ENCODE measurements at places on chromosomes 7 and 10.

DNA sequence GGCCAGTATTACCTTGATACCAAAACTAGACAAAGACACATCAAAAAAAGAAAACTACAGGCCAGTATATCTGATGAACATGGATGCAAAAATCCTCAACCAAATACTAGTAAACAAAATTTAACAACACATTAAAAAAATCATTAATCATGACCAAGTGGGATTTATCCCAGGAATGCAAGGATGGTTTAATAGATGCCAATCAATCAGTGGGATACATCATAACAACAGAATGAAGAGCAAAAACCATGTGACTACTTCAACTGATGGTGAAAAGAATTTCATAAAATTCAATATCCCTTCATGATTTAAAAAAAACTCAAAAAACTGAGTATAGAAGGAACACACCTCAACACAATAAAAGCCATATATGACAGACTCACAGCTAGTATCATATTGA, 25.2 kb upstream of the UBN2 start:
- DNase-seq: no peak

DNA sequence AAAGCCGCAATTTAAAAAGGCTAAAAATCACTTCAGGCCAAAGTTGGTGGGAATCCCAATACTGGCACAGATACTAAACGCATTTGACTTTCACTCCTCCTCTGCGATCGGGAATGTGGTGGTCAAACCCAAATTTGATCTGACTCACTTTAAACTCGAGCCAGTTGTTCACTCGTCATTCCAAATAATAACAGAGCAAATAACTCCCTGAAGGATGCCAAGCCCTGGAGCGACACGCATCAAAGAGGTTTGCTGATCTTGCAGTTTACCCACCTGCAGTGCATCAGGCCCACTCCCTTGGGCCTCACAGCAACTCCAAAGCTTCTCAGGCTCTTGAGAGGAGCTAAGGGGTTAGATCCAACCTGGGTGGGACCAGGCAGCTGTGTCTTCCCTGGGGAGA, 12.2 kb downstream of the PTN start:
- no peak for DNase-seq

DNA sequence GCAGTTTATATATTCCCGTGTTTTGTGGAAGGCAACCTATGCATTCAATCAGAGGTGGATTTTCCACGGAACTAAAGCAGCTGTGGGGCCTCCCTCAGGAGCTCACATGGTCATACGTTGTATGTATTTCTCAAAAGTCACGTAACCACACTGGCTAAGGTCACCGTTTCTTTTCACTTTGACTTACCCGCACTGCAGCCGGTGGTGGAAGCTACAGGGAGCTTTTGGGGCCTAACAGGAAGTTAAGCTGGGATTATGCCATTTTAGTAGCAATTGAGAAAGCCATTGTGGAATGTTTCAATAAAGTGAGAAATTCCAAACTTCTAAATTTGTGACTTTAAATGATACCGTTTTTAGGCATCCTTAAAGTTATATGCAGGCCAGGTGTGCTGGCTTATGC, 111.2 kb upstream of the KLF6 start:
- no peak for DNase-seq

DNA sequence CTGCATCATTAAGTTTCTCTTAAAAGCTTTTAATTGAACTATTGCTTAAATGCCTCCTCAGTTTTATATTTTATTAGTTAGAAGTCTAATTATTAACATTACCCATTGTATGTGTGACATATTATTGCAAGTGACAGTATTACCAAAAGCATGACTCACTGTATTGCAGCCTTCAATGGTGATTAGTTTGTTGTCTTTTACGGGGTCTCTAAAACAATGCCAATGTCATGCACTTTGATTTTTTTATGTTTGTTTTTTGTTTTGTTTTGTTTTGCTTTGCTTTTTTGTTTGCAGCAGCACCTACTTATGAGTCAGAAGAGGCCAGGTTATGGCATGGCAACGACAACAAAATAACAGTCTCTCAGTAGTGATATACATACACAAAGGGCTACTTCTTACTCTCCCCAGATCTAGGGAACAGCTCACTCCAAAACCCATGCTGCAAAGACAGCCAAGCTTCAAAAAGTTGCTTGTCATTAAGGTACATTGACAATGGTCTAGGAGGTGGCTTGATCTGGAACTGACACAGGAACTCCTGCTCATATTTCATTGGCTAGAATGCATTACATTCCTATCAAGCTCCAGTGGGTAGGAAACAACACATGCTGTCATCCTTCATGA, 293.7 kb upstream of the POM121L12 start:
- no peak for DNase-seq

GRCh38 chr10:58868736-58869435, 307.6 kb upstream of the PHYHIPL start:
- DNase-seq: no peak

GRCh38 chr7:156423876-156424275, 216.7 kb upstream of the RNF32 start:
- DNase-seq: no peak

- no peak for DNase-seq
These were observed 191.1 kb downstream of the SKAP2 start for GRCh38 chr7:26673271-26673670.

DNA sequence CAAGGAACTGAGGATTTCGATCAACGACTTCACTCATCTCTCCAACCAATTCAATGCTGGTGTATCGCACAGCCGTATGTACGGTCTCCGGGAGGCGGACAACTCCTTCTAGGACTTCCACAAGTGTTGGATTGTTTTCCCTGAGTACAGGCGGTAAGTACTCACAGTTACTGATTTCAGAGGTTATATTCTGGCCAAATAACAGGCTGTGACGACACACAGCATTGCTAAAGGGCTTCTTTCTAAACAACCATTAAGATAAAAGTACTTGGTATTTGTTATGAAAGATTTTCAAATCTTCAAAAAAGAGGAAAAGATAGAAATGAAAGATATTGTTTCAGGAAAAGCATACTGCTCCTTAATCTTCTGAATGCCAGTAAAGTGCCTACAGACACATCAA, 52.2 kb downstream of the IRF5 start:
- no peak for DNase-seq

DNA sequence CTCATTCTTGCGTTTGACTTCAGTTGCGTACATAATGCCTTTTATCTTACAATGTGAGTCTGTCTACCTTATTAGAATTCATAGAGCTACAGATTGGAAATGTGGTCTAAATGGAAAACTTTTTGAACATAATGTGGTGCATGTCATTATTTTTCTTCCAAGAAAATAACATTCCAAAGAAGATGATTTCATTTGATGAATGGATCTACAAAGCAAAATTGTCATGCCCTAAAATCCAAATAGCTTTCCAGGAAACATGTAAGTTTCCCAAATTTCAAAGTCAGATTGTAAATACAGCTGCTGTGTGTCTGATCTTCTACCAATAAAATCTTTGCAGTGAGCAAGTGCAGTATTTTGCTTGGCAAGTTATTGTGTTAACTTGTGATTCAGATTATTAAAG, 101.8 kb upstream of the FZD8 start:
- no peak for DNase-seq

DNA sequence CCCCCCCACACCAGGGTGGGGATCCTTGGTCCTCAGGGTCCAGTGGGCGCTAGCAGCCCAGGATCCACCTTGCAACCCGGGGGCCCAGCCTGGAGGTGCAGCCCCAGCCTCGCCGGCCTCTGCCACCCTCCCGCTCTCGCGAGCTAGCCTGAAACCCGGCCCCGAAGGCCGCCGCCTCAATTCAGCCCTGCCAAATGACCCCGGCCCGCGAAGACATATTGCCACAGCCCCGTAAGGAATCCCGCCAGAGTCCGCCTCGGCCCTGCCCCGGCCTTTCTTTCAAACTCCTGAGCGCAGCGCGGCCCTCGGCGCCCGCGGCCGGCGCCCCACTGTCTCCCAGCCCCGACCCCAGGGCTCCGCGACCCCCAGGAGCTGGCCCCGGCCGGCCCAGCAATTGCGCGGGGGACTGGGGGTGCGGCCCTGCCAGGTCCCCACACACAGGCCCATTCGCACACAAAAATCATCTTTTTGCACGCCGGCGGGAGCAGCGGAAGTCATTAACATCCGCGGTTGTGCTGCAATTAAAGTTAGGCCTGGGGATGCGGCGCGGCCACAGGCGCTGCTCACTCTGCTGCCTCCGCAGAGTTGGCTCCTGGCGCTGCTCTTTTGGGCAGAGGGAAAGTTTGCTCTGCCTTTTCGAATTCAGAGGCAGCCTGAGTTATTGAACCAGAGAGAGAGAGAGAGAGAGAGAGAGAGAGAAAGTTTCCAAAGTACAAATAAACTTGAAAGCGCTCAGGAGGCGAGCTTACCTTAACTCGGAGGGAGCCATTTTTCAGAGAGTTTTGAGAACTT, 4.0 kb downstream of the HOXA5 start:
- DNase-seq: no peak

DNA sequence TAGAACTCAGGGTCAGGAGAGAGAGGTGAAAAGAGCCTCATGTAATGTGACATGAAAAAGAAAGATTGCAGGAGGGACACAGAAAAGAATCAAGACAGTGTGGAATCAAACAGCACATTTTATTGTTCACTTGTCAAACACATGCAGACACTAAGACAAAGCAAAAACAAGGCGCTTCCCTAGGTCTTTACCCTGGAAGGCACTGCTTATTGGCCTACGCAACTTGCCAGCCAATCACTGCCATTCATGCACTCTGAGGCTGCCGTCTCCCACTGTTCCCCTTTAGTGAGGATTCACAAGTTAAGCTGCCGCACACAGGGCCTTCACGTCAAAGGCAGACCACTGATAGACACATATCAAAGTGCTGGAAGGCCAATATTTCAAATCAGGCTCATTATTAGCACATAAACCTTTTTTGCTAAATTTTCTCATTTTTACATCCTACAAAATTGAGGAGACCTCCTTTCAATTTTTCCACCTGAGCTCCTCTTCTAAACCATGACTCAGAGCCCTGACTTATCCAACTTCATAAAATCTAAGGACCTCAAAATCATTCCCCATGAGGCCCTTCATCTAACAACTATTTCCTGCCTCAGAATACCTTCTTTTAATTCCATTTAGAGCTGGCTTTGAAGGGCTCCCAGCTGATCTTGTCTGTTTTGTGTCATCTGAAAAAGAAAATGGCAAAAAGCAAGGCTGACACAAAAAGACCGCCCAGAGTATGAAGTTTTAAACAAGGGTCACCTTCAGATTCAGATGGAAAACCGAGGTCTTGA, 149.4 kb downstream of the CHCHD3 start:
- no peak for DNase-seq

- no peak for DNase-seq
These were observed 26.1 kb upstream of the C10orf120 start for GRCh38 chr10:122725768-122726167.

- DNase-seq: no peak
These were observed 56.4 kb upstream of the CAV2 start for GRCh38 chr7:116443101-116443523.

GRCh38 chr7:65219623-65220022, 154.0 kb upstream of the ZNF92 start:
- DNase-seq: no peak

DNA sequence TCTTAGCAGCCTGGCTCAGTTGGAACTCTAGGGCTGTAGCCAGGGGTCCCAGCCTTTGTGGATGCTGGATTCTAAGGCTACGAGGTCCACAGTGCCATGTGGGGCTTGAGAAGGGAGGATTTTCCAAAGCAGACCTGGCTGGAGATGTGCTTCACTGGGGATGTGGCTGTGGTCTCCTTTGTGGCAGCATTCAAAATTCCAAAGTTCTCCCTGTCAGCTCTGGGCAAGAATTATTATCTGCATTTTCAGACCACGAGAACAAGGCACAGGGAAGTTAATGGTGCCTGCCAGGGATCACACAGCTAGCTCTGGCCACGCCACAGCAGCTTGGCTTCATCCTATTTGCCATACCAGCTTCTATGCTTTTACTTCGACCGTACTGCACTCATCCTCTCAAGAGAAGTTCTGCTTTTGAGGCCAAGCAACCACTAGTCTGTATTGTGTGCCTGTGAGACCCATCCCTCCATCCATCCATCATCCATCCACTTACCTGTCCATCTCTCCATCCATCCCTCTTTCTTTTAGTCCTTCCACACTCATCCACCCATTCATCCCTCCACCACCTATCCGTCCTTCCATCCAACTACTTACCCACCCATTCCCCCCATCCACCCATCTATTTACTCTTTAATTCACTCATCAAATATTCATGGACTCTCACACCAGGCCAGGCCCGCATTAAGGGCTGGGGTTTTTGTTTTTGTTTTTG, 71.5 kb downstream of the ZMIZ1 start:
- DNase-seq: no peak

- no peak for DNase-seq
These were observed 110.1 kb downstream of the CD36 start for GRCh38 chr7:80748363-80749042.

DNA sequence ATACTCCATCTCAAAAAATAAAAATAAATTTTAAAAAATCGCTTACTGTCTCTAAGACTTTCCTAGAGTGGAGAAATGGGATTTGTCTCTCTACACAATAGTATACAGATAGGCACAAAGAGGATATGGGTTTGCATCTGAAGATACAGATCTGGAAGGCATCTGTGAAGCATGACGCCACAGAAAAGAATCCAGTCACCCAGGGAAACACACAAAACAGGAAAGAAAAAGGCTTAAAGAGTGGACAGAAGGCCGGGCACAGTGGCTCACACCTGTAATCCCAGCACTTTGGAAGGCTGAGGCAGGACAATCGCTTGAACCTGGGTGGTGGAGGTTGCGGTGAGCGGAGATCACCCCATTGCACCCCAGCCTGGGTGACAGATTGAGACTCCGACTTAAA, 61.3 kb downstream of the SKIDA1 start:
- no peak for DNase-seq

- no peak for DNase-seq
These were observed 158.2 kb upstream of the PTPRZ1 start for GRCh38 chr7:121714559-121715303.

GRCh38 chr7:50664937-50665336, 99.7 kb upstream of the DDC start:
- no peak for DNase-seq

DNA sequence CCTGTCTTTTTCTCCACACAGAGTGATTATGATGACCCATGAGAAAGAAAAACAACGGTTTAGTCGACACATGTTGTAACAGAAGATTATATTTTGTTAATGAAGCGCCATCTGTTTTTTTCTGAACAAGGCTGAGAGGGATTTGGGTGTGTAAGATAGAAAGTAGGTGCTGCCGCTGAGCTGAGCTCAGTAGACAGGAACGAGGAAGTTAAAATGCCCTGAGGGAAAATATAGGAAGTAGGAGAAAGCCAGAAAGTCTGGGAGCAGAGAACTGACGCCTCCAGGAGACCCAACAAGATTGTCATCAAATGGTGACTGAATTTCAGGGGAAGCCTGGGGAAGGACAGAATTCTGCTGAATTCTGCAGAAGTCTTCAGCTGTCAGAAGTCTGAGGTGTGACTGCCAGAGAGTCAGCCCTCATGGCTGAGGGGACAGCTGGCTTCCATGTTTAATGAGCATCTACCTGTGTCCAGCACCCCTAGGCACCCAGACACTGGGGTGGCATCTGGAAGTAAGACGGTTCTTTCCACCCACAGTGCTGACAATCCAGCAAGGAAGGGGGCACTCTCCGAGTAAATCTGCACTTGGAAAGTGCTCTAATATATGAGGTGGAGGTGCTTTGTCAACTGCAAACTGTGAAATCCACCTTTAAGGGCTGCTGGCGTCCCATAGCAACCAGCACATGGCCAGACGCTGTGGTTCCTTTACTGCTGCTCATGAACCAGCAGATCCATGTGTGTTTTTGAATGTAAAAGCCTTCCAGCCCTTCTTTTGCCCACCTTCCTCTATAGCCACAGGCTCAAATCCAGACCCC, 12.5 kb upstream of the TSPAN15 start:
- no peak for DNase-seq

- DNase-seq: no peak
These were observed 9.1 kb downstream of the DDX56 start for GRCh38 chr7:44564606-44565005.

GRCh38 chr10:11931038-11931437, 107.9 kb downstream of the PROSER2 start:
- DNase-seq: no peak
